Inflammatory macrophage treated with lipopolysaccharide for 4 hours (primary cell): ENCODE measurements at places on chromosomes 1 and 21.

GRCh38 chr1:184752656-184753055 lies 2.0 kb downstream of the EDEM3 start:
- peak; percentile 61 for DNase-seq

DNA sequence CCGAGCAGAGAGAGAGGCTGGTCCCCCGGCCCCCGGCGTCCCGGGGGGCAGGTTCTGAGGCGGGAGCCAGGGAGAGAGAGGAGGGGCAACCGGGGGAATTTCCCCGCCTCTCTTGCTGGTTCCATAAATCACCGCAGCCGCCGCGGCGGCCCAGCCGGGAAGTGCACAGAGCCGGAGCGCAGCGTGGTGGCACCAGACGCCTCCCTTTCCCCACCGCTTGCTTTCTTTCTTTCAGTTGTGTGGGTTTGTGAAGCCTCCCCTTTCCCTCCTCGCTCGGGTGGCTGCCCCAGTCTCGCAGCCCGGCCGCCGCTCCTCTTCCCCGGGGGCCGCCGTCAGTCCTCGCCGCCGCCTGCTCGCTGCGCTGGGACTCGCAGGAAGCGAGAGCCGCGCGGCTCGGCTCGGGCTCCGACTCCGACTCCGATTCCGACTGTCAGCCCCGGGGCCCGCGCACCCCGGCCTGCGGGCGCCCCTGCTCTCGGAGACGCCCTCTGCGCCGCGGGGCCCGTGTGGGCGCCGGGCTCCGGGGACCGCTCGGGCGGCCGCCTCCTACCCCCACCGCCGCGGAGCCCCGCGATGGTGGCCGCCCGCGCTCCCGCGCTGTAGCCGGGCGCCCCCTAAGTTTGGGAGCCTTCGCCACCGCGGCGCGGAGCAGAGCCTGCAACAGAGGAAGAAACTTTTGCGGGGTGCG lies at the start of gene CACHD1:
CACHD1 (plus strand) TSS at position 153 of the 688 bp plus-strand sequence. CDS start 616 bp downstream, outside the sequence.
- peak; percentile 58 for DNase-seq

- DNase-seq, result no peak
These were observed 471.8 kb upstream of the RUNX1 start for GRCh38 chr21:35520856-35521255.

DNA sequence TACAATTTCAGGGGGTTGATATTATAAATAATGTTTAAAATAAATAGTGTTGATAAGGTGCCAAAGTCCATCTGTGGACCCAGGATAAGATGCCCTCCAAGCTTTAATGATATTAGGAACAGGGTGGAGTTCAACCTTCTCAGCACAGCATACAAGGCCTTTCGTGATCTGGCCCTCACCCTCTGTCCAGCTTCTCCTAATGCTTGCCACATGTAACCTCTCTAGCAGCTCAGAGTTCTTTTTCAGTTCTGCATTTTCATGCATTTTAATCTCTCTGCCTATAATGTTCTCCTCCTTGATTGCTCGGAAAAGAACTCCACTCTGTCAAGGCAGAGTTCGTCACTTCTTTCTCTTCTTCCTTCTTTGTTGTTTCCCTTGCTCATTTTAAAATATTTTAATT lies 21.4 kb upstream of the SMAP2 start:
- DNase-seq, result peak; percentile 82

- DNase-seq, result peak; percentile 43
These were observed 110.1 kb downstream of the SLC45A1 start for GRCh38 chr1:8427986-8428385.

DNA sequence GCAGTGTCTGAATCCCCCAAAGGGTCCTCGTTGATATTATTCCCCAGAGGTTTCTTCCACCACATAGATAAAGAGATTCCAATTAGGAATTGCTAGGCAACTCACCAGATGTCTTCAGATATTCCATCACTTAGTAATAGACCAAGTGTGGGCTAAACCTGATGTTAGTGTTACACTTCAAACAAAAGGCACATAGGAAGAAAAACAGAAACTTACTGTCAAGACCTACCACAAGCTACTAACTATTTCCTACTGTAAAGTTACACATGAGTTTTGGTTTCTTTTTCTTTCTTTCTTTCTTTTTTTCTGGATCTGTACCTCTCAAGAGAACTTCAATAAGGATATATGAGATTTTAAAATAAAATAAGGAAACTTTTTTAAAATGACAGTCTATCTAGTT lies 879.1 kb upstream of the NEGR1 start:
- no peak for DNase-seq

DNA sequence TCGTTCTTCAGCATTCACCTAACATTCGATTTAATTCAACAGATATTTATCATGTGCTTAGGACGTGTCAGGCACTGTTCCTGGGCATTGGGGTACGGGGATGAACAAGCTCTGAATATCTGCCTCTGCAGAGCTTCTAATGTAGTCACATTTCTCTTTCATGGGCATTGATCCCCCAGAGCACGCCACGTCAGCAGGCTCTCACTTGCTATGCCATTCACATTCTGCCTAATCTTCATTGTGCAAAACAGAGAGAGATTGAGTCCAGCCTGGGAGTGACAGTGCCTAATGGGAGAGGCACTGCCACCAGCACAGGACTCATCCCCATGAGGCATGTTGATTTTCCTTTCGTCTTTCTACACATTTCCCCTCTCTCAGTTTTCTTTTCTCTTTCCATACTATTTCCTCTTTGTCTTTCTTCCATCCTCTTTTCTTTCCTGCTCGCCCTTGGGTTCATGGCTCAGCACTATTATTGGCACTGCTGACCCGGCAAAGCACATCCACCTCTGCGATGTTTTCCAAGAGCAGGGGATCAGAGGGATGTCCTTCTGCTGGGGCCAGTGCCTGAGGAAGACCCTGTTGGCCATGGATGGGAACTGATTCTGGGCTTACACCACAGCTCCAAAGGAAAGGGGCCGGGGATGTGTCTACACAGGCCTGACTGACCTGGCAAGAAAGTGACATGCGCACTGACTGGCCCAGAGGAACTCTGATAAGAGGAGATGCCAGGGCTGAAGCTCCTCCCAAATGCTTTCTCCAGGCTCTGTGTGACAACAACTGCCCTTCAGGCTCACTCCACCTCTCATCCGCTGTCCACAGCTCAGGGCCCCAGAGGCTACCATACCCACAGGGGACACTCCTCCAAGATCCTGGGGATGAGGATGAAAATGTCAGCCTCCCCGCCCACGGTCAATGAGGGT lies 195.9 kb downstream of the TOMM20 start:
- DNase-seq, result peak; percentile 82

DNA sequence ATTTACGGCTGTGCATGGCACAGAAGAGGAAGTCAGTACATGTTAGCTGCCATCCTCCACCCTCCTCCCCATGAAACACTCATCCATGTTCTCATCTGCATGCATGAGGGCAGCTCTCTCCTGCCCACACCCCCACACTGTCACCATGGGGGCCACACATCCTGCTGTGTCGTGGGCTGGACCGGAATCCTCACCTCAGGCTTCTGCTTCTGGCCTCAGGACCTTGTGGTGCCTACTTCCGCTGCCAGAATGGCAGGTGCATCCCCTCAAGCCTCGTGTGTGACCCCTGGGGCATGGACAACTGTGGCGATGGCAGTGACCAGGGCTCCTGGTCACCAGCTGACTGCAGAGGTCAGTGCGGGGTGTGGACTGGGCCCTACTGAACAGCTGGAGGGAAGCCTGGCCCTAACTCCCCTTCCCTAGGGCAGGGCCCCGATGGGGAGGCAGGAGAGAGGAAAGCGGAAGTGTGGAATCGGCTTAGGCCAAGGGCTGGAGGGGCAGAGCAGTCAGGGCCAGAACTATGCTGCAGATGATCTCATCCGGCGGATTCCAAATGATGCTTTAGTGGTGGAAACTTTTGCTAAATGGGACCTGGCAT lies 3.8 kb downstream of the LDLRAD2 start:
- peak; percentile 64 for DNase-seq

DNA sequence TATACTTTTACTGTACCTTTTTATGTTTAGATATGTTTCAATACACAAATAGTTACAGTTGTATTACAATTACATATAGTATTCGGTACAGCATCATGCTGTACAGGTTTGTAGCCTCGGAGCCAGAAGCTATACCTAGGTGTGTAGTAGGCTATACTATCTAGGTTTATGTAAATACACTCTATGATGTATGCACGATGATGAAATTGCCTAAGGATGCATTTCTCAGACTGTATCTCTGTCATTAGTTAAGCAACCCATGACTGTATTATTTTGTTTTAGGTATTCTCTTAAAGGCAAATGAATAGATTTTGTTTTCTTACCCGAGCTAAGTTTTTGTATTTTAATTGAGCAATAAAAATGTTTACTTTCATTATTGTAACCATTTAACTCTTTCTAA lies 56.4 kb downstream of the SPATA17 start:
- no peak for DNase-seq

DNA sequence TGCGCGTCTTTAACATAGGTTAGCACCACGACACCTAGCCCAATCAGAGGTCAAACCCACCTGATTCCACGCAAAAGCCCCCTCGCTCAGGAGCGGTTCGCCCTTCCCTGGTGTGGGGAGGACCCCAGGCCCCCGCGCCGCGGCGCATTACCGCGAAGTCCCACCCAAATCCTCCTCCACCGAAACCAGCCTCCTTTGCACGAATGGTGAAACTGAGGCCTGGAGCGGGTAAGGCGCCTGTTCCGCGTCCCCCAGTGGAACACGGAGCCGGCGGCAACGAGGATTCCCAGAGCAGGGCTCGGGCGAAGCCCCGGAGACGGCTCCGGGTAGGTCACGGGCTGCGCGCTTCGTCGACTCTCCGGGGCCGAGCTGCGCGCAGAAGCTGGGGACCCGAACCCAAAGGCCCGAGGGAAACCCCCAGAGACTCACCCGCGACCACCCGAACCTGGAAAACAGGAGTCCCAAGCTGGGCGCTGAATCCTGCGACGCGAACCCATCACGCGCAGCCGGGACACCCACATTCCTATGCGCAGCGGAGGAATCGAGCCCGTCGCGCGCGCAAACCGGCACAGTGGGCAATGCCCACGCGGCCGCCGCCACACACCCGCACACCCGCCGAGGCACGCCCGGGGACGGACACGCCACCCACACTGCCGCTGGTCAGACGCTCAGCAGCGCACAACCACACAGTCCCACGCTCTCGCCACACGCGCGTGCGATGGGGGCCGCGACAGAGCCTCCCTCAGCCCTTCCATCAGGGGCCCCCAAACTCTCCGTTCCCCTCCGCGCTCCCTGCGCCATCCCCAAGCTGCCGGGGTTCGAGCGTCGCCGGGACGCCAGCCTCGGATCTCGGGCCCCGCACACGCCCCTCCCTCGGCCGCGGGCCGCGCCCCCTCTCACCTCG lies 507 bp downstream of the GLIS1 start:
- no peak for DNase-seq

GRCh38 chr1:185314411-185314810 lies 2.6 kb downstream of the IVNS1ABP start:
- DNase-seq, result peak; percentile 52
